ENCODE measurements at places on chromosomes 6 and 20.

DNA sequence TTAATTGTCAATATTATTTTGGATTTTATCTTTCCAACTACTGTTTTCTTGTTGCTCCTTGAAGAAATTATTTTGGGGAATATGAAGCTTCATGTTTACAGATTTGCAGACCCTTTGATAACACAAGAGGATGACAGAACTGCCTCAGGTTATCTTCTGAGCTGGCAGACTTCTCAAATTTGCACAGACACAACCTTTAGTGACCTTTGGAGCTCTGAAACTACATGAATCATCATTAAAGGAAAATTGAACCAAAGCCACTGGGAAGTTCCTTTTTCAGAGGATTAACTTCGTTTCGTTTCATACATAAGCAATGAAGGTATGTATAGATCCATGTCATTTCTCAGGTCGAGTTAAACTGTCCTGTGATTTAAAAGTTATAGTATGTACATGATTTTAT lies 85.9 kb downstream of the FBXO5 start:
- no peak for DNase-seq

- DNase-seq = no peak
Observed at GRCh38 chr20:48784273-48784641, 43.5 kb downstream of the PREX1 start.

GRCh38 chr6:112016320-112016719 lies 37.6 kb upstream of the CCN6 start:
- DNase-seq = no peak

DNA sequence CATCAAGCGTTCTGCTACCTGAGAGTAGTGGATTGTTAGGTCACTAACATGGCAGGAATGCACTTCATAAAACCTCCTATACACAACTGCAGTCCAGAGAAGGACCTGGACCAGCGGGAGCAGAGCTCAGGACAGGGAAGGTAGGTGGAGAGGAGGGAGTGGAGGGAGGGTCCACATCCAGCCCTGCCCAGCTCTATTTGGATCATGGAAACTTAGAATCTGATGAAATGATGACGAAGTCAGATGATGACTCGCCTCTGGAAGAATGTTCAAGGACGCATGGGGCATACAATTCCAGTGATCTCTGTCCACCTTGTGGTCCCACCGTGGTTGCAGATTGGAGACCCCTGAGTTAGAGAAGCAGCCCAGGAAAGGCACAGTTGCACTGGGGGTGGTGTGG lies 68.8 kb downstream of the CLIC5 start:
- no peak for DNase-seq

DNA sequence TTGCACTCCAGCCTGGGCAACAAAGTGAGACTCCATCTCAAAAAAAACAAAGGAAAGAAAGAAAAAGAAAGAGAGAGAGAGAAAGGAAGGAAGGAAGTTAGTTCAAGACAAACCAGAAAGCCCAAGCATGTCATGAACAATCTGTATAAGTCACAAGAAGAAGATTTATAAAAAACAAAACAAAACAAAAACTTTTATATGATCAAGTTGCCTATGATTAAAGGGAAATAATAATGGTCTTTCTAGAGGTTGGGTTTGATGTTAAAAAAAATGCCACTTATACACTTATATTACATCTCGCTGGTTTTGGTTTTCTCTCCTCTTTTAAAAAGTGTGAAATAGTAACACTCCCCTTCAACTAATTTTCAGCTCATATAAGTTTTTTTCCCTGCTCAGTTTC lies 146.2 kb upstream of the CARMIL1 start:
- DNase-seq = no peak

- no peak for DNase-seq
Observed at GRCh38 chr6:159008656-159009288, 8.8 kb upstream of the RSPH3 start.

DNA sequence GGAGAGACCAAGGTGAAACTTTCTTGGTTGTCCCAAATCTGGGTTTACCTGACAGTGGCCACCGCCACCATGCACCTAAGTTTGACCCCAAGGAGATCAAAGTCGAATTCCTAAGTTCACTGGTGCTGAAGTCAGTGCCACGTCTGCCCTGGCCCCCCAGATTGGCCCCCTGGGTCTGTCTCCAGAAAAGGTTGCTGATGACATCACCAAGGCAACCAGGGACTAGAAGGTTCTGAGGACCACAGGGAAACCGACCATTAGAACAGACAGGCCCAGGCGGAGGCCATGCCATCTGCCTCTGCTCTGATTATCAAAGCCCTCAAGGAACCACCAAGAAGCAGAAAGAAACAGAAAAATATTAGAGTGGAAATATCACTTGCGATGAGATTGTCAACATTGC lies 91.2 kb downstream of the DLL1 start:
- DNase-seq = no peak

DNA sequence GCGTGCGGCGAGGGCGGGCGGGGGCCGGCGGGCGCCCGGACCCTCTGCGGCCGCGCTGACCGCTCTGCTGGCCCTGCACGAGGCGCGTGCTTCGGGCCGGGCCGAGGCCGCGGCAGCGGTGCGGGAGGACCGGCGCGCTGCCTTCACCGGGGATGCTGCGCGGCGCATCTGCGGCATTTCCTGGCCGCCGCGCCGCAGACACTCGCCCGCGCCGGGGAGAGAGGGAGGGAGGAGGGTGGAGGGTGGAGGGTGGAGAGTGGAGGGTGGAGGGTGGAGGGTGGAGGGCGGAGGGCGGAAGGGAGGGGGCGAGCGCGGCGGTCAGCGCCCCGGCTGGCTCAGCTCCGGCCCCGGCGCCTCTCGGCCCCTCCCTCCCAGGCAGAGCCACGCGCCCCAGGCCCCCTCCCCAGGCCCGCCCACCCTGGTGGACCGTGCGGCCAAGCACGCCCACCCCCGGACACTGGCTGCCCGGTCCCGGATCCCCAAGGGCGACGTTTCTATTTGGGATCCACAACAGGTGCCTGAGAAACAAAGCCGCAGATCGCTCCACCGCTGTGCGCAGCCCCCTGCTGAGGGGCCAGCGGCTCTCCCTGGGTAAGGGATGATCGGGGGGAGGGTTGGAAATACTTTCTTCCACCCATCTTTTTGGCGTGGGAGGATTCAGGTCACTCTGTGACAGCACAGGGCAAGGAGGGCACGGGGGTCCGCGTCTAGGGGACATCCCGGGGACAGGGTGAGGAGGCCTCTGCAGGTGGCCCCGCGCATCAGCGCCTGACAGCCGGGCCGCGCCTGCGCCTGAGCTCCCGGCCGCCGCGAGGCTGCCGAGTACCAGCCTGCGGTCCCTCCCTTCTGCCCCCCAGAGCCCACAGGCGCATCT lies 111.2 kb upstream of the BEND6 start:
- peak; percentile 72 for DNase-seq
